Activated T-cell treated with anti-CD3 and anti-CD28 coated beads for 24 hours (primary cell): ENCODE measurements at places on chromosomes 5 and 9.

- no peak for DNase-seq
Measured at GRCh38 chr5:57184322-57184721, 10.5 kb downstream of the GPBP1 start.

GRCh38 chr9:131984564-131984963, 95.1 kb downstream of the MED27 start:
- DNase-seq: no peak

- DNase-seq: no peak
Measured at GRCh38 chr5:98742396-98743073, 30.9 kb upstream of the RGMB start.

DNA sequence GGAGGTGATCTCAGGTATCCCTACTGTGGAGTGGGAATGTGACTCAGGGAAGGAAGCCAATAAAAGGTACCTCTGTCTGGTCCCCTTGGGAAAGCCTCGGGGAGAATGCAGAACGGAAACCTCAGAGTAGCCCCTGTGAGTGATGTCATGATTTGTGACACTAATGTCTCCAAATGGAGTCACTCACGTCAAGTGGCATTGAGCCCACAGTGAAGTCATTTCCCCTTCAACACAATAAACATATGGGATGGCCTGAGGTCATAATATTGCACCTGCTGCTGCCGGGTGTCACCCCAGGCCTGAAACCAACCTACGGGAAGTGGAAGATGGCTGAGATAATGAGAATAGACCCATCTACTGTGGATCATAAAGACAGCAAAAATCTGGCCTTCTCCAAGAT, 75.9 kb upstream of the GOLM1 start:
- DNase-seq: no peak

- DNase-seq: no peak
Measured at GRCh38 chr9:37994639-37995347, 74.2 kb downstream of the SHB start.

DNA sequence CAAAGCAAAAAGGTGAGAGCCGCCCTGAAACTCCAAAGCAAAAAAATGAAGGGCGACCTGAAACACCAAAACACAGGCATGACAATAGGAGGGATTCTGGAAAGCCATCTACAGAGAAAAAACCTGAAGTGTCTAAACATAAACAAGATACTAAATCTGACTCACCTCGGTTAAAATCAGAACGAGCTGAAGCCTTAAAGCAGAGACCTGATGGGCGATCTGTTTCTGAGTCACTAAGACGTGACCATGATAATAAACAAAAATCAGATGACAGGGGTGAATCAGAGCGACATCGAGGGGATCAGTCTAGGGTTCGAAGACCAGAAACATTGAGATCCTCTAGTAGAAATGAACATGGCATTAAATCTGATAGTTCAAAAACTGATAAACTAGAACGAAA, 108.8 kb downstream of the NIPBL start:
- DNase-seq: no peak

DNA sequence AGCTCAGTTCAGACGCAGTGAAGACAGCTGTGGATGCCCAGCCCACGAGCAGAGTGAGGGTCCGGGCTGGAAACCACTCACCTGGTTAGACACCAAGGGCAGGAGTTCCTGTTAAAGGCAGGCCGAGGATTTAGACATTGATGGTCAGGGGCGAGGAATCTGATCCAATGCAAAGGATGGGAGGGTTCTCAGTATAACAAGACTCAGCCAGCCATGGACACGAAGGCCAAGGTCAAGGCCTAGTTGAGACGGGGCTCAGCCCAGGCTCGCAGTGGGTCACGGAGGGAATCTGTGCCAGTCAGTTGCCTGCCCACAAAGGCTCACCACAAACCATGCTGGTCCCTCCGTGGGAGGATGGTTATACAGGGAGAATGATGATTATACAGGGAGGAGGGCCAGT, 63.3 kb upstream of the FCN1 start:
- DNase-seq: no peak

- no peak for DNase-seq
Measured at GRCh38 chr5:126370796-126371718, 52.2 kb upstream of the GRAMD2B start.

DNA sequence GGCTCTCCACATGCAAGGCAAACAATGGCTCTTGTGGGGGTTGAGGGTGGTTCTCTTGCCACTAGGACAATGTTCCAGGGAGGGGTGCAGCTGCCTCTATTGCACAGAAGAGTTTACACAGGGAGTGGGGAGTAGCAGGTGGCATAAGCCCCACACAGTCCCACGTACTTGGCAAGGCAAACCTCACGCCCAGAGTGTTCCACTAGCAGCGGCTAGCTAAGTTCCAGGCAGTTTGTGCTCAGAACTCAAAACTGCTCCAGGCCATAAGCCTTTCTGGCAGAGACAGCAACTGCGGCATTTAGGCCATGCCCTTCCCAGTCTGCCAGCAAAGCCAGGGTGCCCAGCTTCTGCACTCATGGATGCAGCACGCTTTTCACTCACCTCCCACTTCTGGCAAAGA, 29.0 kb upstream of the BTNL3 start:
- DNase-seq: no peak

DNA sequence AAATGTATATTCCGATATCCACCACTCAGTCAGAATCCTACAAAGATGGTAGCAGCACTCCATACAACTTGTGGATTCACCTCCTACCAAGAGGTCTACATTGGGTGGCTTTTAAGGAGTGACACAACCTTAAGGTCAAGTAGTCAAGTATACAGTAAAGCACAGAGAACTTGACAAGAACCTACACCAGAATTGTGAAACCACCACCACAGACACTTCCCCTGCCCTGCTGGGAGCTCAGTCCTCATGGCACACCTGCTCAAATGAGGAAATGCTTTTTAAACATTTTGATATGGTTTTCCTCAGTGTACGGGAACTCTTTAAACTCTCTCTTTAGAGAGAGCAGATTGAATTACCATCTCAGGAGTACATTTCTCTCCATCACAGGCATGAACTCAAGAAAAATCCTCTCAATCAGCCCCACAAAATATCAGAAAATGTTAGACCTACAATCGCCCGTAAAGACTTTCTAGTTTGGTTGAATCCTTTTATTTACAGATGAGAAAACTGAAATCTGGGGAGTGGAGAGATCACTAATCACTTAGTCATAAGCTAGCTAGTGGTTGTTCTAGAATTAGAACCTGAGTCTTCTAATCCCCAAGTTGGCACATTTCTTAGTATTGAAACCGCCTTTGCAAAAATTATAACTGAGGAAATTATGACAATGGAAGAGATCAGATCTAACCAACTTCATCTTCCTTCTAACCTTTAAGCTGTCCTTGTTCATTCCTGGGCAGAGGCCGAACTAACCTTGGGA, 38.5 kb upstream of the NR4A3 start:
- DNase-seq: no peak

GRCh38 chr5:1037123-1037670, 28.6 kb downstream of the NKD2 start:
- DNase-seq: no peak

GRCh38 chr9:37971691-37972090, 67.8 kb upstream of the SLC25A51 start:
- no peak for DNase-seq

DNA sequence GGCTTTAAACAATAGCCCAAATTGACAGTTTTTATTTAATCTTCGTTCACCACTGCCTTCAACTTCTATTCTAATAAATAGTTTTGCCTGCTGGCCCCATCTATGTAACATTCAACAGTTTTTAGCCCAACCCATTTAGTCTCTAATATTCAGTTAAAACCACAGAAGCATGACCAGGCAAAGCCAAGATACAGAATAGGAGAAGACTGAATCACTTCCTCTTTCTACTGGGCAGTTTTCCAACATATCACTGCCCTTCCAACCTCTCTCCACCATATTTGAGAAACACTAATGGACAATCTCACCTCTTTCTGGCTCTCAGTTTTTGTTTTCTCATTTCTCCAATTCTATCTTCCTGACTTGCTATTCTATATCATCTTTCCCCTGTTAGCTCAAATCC, 352.9 kb downstream of the DNAH5 start:
- no peak for DNase-seq

GRCh38 chr5:121296356-121296755, 555.3 kb upstream of the FTMT start:
- DNase-seq: no peak

GRCh38 chr5:41559184-41559583, 48.8 kb upstream of the PLCXD3 start:
- DNase-seq: no peak

- no peak for DNase-seq
Measured at GRCh38 chr9:2923766-2924379, 80.0 kb upstream of the PUM3 start.

GRCh38 chr5:175573493-175574269, 84.2 kb upstream of the HRH2 start:
- DNase-seq: no peak

- DNase-seq: no peak
Measured at GRCh38 chr5:158640593-158640980, 459.1 kb downstream of the EBF1 start.

- DNase-seq: no peak
Measured at GRCh38 chr9:121631978-121632418, 19.4 kb upstream of the DAB2IP start.

GRCh38 chr5:142984011-142984410, 213.8 kb downstream of the ARHGAP26 start:
- no peak for DNase-seq

DNA sequence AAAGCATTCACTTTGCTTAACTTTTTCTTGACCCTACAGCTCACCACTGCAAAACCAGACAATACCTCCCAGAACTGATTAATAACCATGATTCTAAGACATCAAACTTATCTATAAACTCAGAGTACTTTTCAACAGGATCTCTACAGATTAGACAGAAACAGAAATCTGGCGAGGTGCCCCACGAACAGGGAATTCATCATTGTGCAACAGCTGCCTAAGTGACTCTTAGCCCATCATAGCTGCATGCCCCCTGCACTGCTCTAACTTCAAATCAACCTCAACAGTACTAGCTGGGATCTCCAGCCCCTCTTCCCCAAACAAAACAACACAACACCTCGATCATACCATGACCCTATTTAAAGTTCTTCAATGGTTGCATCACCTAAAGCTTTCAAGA, 16.1 kb upstream of the COL23A1 start:
- no peak for DNase-seq

GRCh38 chr9:95336281-95336680, 18.8 kb upstream of the FANCC start:
- DNase-seq: peak; percentile 17

DNA sequence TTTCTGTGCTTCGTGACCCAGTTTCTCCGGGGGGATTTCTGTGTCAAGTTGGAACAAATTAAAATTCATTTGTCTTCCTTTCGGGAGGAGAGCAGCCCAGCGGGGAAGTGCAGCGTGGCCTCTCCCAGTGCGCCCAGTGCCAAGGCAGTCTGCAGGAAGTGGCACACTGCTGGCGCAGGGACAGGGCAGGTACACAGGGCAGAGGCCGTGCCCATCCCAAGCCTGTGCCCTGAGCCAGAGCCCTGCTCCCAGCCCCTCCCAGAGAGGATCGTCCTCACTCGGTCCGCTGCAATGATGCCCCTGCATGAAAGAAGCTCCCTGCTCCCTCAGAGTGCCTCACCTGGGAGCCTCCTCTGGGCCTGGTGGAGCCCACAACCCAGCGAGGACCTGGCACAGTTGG, 82.4 kb upstream of the PPP1R26 start:
- no peak for DNase-seq
